Mucosa of gallbladder (tissue), 1 donor: ENCODE measurements at places on chromosomes 12 and 14.

- DNase-seq = no peak
These were observed 6.7 kb upstream of the CACNA2D4 start for GRCh38 chr12:1924996-1925683.

- DNase-seq = no peak
These were observed 13.6 kb upstream of the AMN start for GRCh38 chr14:102908766-102909455.

- no peak for DNase-seq
These were observed 5.4 kb downstream of the SLC15A4 start for GRCh38 chr12:128818065-128819022.

DNA sequence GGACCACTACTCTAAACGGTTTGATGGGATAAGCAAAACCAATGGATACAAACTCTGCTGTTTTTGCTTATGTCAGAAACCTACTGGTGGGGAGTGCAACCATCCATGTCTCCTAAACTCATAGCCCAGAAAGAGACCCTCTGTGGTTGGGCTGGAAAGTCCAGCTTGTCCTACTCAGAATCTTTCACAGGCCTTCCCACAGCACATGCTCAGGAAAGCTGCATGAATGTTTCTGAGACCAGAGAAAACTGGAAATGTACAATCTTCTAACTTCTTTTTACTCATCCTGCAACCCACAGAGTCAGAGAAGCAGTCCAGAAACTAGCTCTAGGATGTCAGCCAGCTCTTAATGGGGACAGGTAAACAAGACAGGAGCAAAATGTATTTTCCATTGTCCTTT lies 73.3 kb downstream of the ANO2 start:
- no peak for DNase-seq

DNA sequence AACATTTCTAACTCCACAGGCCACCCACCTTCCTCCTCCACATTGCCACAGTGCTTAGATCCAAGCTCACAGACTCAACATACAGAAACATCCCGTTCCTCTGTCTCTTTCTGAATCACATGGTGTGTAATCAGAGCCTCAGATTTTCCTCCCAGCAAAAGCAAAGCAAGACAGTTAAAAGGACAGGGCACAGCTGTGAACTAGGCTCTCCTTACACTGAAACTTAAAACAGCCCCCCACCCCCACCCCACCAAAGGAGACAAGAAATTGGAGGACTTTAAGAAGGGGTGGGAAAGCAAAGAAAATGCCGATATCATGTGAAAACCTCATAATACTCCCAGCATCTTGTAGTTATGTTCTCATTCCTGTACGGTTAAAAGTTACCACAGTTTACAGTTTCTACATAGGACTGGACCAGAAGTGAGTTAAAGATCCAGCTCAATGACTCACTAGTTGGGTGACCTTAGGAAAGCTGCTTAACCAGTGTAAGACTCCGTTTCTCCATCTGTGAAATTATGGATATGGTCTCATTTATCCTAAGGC lies 4.8 kb downstream of the YBX3 start:
- DNase-seq = no peak

DNA sequence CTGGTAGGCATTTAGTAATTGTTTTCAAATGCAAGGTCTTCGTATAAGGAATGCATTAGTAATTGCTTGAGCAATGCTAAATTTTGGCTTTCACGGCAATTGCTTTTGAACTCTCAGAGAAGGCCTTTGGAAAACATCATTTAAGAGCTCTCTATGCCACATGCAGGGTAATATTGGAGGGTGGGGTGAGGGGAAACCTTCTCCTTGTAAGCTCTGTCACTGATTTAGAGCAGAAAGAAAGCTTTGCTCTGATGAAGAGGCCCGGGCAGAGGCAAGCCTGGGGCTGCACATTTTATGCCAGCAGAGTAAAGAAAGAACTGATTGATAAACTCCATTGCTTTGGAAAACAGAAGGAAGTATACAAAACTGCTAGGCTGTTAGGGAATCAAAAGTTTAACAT lies 70.9 kb downstream of the TRIM9 start:
- no peak for DNase-seq

DNA sequence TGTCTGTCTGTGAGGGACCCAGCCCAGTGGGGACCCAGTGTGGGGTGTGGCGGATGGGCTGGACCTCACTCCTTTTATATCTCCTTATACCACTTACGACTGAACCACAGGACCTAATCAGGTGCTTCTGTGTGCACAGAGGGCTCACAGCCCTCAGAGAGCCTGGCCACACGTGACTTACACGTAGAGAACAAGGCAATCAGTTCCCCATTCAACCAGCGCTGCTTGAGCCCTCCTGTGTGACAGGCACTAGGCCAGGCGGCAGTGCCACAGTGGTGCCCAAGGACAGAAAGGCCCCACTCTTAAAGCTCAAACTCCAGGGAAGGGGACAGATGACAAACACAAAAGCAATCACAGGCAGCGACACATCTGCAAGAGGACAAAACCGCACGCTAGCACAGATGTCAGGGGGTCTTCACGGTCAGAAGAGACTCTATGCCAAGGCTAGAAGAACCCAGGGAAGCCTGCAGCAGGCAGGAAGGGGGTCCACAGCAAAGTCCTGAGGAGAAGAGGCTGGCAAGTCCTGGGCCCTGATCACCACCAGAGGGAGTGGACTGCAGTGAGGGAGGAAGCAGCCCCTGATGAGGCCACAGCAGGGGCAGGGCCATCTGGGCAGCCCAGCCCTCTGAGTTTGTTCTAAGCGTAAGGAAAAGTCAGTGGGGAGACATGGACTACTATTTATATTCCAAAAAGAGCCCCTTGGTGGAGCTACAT lies 39.3 kb downstream of the SETD3 start:
- no peak for DNase-seq

- peak; percentile 47 for DNase-seq
These were observed 27.8 kb upstream of the GPR132 start for GRCh38 chr14:105093038-105093430.

GRCh38 chr12:98893675-98894411 lies 248.8 kb downstream of the APAF1 start:
- no peak for DNase-seq

DNA sequence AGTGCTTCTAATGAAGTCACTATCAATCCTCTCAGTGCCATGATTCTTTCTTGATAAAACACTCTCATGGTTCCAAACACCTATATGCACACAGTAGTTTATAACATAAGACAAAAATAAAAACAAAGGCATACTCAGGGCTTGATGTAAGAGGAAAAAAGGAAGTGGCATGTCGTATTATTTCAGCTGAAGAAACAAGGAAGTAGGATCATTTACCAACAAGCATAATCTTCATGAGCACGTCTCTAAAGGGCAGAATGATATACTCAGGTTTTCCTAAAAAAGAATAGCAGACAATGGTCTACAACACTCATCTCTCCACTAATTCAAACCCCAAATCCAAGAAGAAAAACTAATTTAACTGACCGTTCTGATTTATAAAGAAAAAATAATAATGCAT lies 33.9 kb downstream of the NUMB start:
- no peak for DNase-seq

DNA sequence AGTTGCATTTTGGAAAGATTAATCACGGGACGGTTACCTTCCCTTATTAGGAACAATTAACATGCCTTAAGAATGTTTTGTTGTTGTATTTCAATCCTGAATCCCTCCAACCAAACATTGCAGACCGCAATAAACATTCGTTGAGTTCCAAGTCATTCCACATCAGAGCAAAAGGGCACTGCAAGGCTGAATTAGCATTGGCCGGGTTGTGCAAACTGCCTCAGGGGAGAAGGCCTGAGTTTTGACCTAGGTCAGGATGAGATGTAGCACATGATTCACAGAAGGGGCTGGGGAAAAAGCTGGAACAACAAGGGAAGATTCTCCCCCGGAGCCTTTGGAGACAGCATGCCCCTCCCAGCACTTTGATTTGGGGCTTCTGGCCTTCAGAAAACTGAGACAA lies 82.1 kb upstream of the BDKRB2 start:
- peak; percentile 36 for DNase-seq

GRCh38 chr12:97168804-97169203 lies 261.7 kb downstream of the NEDD1 start:
- DNase-seq = no peak

GRCh38 chr12:27965411-27965810 lies 7.1 kb downstream of the PTHLH start:
- DNase-seq = no peak

DNA sequence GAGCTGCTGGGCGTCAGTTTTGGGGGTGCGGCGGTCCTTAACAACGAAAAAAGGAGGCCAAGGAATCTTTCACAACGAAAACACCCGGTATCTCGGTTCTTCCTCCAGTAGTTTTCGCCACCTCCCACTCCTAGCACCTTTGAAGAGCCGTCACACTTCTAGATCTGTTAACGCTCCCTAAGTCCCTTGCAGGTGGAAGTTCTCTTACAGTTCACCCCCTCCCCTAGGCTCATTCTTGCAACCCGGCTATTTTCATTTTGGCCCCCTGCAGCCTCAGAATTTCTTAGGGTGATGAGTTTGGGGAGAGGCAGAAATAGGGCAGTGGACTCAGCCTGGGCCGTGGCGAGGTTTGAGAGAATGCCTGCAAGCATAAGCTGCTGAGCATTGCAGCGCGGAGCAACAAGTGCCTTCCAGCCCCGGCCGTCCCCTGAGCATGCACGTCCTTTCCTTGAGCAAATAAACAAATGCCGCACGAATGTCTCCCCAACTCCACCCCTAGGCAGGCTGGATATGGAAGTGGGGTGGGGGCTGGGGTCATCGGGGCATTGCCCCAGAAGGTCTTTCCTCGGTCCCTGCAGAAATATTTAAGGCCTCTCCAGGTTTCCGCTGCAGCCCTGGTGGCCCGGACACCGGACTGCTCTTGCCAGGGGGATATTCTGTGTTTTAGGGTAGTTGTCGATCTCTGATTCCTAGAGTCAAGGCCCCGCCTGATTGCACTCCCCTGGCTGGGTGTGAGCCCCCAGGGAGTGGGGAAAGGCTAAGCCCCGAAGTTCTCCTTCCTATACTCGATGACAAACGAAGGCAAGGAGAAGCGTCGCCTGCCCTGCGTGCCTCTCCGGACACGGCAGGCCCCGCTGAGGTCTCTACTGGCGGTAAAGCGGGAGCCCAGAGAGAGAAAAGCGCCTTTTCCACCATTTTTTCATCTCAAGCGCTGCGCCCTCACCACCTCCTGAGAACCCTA lies 1.6 kb downstream of the RFX4 start:
- no peak for DNase-seq

- DNase-seq = no peak
These were observed 34.5 kb downstream of the SCARB1 start for GRCh38 chr12:124829008-124829707.

GRCh38 chr12:117277875-117278274 lies 83.6 kb downstream of the NOS1 start:
- no peak for DNase-seq

- DNase-seq = no peak
These were observed 67.0 kb downstream of the ANKRD9 start for GRCh38 chr14:102442241-102443211.

DNA sequence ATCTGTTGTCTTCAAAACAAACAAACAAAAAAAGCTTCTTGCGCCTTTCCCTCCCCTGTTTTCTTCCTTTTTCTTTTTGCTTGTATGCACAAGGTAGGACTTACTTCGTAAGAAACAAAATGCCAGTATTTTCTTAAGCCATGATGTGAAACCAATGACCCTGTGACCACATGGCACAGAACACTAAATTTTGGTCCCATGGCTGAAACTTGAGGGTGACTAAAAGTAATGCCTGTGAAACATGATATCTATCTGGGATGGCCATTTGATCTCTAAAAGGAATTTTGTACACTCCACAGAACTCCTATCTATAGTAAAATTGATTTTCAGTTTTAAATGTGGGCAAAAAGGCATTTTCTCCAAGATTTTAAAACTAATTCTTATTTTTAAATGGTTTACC lies 63.6 kb downstream of the PAPOLA start:
- DNase-seq = no peak

DNA sequence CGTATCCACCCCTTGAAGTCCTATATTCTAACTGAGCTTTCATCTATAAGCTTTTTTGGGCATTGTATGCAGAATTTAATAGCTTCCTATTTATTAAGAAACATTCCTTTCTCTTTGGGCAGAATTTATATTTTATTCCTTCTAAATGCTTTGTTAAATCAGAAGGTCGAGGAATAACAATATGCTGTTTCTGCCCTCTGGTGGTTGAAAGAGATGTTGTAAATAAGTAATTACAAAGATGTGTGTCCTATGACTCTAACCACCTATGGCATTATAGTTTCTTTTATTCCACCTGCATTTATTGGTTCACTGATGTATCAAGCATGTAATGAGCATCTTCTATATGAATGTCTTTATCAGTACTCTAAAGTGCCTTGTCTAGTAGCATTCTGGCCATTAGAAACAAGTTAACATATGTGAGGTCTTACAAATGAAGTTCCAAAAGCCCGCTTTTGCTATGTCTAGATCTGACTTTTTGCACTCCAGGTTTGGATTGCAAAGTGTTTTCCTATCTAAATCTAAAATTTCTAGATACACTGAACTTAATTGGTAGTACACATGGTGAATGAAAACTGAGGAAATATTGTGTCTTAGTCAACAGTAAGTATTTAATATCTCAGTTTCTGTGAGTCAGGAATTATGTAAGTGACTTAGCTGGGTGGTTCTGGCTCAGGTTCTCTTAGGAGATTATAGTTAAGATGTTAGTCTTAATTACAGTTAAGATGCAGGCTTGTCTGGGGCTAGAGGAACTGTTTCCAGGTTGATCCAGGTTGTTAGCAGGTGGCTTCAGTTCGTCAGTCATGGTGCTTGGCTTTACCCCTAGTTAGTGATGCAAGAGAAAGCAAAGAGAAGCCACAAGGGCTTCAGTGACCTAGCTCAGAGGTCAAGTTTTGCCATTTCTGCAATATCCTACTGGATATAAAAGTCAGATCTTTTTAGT lies 57.5 kb downstream of the PLEKHA5 start:
- no peak for DNase-seq

DNA sequence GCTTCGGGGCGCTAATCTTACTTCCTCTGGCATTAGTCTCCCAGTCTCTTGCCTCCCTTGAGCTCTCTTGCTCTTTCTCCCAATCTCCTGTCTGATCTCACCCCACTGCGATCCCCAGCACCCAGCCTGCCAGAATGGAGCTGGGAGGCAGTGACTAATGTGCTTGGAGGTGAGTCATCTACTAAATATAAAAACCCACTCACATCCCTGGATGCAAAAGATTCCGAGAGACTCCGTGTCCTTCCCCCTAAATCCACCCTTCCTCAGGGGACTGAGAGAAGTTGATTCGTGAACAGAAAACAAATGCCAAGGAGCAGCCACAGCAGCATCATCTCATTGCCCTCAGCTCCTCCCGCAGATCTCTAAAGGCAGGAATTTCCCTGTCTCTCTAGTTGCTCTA lies 45.7 kb upstream of the KCNA5 start:
- no peak for DNase-seq

GRCh38 chr14:90731487-90731886 lies 84.7 kb downstream of the TTC7B start:
- no peak for DNase-seq
